ENCODE measurements at places on chromosomes 12 and 14.

- no peak for DNase-seq
Observed at GRCh38 chr14:24435998-24436354, 6.2 kb downstream of the KHNYN start.

DNA sequence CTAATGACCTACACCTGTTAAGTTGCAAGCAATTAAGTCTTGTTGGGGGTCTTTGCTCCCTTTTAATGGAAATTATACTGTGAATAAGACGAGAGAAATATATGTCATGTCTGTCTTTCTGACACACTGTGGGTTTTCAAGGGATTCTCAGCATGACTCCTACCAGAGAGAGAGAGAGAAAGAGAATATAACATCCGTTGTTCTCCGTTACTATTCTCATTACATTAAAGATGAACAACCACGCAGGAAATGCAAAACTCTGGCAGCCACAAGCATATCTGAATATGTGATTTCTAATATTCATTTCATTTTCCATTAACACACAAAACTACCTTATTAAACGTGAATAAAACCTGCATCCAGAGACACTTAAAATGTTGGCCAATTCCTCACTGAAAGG, 67.3 kb upstream of the EGLN3 start:
- DNase-seq = no peak

- peak; percentile 48 for DNase-seq
Observed at GRCh38 chr14:54207075-54207474, 189.7 kb upstream of the CDKN3 start.

DNA sequence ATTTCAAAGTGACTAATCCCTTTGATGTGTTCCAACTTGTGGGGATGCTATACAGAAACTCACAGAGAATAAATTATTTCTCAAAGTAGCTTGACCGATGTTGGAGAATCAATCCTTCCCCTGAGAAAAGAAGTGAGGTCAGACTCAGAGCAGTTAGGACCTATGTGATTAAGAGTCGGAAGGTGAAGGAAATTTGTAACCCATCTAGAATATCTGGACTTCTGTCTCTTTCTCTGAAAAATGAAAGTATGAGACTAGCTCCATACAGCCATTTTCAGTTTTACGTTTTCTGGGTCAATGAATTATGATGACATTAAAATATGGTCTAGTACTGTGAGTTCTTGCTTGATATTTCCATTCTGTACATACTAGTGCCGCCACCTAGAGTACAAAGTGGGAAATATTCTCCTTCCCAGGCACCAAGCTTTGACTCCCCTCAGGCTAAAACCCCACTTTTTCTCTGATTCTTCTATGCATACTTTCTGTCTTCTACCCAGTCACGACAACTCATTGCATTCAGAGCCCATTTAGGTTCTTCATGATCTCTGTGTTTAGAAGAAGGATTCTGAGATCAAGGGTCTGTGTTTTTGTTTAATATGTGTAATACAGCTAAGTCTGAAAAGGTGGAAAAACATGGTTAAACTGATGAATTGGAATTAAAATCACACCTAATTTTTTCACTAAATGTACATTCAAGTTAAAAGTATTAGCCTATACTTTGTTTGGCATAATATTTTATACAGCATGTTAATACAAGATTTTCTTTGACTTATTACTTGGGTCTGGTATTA, 6.9 kb upstream of the NTS start:
- peak; percentile 72 for DNase-seq

DNA sequence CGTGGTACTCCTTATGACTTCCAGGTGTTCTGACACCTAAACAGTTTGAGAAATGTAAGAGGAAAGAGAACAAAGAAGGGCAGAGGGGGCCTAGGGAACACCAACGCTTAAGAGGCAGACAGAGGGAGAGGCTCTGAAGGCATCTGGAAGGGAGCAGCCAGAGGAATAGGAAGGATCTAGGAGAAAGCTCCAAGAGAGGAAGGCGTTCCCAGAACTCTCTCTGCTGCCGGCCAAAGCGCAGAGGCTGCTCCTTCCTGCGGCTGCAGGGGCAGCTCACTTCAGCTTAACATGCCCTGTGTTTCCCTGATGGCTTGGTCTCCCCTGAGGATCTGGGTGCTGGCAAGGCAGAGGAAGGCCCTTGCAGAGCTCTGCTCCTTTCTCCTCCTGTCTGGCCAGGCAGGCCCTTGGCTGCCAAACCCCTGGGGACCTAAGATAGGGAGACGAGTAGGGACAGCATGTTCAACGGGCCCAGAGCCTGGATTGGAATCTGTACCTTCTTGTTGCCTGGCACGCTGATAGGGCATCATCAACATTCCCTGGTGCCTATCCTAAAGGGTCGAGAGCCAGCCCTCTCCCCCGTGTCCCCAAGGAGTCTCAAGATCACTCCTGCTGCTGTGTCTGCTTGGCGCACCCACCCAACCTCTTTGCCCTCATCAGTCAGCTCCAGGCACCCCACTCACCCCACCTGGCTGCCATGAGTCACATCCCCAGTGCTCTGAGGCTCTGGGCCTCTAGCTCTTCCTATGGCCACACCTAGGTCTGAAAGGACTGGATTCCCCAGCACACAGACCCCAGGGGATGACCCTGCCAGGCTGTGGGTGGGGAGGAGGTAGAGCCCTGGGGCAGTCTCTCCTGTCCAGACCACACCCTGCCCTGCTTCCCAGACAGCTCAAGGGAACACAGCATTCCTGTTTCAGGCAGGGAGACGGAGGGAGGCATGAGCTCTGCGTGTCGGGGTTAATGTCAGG, 45.6 kb downstream of the LTBP2 start:
- DNase-seq = peak; percentile 69

- DNase-seq = peak; percentile 96
Observed at GRCh38 chr12:80186727-80187217, 87.4 kb downstream of the OTOGL start.

DNA sequence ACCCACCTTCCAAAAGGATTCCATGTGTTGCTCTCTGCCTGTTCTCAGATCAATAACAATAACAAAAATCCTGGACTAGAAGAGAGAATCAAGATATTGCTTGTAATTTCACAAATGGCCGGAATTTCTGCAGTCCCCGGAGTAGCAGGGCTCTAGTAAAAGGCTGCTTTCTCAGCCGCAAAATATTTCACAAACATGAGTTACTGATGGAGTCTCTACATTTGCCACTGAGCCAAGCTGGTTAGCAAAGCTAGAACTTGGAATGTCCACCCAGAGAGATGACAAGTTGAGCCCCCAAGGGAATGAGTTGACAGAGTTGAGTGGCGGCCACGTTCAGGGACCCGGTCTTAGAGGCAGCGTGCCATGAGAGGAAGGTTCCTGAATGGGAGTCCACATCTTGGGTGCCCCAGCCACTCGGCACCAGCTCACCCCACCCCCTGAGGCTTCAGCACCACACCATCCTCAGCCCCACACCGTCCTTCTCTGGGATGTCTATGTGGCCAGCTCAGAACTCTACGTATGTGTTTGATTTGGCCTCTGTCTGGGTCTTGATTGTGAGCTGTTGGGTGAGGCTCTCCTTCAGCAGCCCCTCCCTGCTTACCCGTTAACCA, 15.9 kb downstream of the FBLN5 start:
- no peak for DNase-seq

DNA sequence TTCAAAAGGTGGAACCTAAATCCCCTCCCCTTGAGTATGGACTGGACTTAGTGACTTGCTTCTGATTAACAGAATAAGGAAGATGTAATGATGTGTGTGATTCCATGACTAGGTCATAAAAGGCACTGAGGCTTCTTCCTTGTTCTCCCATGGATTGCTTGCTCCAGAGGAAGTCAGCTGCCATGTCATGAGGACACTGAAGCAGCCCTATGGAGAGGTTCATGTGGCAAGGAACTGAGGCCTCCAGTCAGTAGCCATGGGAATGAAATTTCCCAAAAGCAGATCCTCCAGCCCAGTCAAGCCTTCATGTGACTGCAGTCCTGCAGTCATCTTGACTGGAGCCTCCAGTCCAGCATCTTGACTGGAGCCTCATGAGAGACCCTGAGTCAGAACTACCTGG, 10.7 kb downstream of the TMBIM4 start:
- DNase-seq = no peak

DNA sequence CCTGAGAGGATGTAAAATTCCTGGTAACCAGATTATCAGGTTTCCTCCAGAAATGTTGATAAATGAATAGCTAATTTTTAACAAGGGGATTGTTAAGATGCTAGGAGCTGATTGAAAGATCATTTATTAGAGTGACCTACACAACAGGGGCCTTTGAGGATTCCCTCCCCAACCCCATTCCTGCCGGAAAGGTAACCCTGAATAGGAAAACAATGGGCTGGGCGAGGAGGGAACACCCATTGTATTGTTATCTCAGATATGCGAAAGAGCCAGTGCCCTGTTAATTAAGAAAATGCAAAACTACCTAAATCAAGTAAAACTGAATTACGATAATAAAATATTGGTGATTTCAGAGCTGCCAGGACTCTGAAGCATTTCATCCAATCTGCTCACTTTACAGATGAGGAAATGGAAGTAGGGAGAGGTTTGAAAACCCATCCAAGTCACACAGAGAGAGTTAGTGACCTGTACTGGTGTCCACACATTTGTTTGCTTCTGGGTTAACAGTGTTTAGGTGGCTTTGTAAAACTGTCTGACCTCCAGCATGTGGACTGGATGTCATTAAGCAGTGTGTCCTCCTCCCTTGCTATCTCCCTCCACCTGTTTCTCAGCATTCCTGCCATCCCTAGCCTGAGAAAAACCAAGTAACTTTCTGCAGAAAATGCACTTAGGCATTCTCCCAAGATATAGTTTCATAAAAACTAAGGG, 214.8 kb downstream of the TTC6 start:
- no peak for DNase-seq

GRCh38 chr14:70640938-70641547, 673 bp upstream of the TTC9 start:
- peak; percentile 45 for DNase-seq

GRCh38 chr14:59919570-59920377, at the start of gene LRRC9:
LRRC9 (plus strand) TSS chr14:59920144.
- no peak for DNase-seq

DNA sequence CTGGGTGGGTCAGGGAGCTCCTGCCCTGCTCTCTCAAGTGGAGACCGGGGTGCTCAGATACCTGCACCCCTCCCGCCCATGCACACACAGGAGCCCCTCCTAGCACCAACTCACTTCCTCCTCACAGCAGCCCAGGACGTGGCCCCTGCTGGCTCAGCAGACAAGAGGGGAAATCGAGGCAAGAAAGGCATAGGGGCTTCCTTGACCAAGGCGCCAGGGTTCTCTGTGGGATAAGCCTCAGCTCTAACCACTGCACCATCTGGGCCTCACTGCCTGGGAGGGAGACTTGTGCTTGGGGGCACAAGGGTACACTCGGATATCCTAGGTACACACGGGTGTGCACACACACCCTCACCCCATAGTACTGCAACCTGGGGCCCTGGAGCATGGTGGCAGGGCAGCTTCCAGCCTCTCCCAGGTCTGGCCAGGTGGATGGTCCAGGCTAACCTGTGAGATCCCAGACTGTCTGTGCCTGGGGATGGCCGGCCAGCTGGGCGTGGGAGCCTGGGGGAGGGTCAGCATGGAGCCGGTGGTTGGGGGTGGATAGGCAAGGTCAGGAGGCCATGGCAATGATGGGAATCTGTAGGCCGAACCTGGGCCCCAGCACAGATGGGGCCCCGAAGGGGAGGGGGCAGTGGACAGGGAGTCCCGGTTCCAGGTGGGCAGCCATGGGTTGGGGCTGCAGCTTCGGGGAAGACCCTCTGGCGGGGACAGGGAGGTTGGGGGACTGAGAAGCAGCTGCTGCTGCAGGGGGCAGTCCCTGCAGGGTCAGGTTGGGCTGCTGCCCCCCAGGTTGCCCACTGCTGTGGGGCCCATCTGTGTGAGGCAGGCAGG, 312.4 kb downstream of the TMEM121 start:
- DNase-seq = no peak

DNA sequence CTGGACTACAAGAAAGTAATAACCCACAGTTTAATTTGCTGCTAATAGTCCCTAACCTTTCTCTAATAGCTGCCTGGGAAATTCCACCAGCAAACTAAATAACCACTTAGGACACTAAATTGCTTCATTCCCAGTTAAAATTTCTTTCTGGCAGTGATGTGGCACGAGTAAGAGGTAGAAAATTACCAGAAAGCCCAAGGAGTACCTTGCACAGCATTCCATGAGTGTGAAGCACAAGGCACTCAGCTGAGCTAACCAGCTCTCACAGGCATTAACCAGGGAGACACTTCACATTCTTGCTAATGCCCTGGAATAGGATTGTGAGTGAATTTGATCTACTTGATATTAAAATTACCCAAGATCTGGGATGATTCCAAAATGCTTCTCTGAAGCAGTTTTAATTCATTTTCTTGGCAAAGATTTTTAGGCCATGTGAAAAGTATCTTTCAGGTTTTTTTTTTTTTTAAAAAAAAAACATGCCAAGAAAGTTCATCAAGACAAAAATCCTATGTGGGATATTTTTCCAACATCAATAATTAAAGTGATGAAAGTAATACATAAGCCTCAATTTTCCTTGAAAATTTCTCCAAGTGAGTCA, 29.5 kb downstream of the TSPAN8 start:
- no peak for DNase-seq

GRCh38 chr14:67680121-67680602, 5.7 kb upstream of the VTI1B start:
- DNase-seq = peak; percentile 96

- no peak for DNase-seq
Observed at GRCh38 chr12:14577344-14577743, 9.7 kb upstream of the PLBD1 start.

GRCh38 chr12:44377443-44378187, 498.5 kb downstream of the NELL2 start:
- no peak for DNase-seq

DNA sequence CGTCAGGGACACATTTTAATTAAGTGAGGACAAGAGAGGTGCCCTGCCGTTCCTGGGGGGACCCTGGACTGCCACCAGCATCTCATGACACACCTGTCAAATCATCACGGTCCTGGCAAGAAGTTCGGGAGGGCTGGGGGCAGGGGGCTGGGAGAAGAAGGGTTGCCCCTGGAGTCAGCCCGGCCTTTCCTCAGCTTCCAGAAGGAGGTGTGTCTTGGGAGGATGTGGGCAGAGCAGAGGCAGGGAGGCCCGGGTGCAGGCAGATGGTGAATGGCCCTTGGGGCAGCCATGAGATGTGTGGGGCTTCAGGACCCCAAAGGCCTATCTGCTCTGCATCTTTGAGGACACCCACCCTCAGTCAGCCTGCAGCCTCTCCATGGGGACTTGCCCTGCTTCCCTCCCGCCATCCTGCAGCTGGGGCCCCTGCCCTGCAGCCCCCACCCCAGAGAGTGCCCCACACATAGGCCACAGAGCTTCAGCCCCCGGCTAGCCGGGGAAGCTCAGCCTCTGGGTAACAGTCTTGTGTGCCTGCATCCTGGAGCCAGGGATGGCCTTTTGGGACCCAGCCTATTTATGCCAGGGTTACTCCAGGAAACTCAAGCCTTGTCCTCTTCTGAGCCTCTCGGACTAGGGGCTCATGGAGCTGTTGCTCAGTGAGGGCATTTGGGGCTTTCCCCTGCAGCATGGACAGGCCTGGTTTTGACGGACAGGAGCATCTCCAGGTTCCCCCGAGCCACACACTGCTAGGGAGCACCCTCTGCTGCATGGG, 178.5 kb downstream of the KIF26A start:
- no peak for DNase-seq

GRCh38 chr12:78185109-78185508, 354.4 kb downstream of the NAV3 start:
- DNase-seq = peak; percentile 87

GRCh38 chr12:78968226-78968625, 103.7 kb downstream of the SYT1 start:
- DNase-seq = no peak
